ENCODE measurements at places on chromosomes 1 and 21. TPM values are rescaled to one million over a fixed set of nuclear protein-coding genes. Genes with fewer than 3 reads are reported as not detected.

GSTM2 gene
- total RNA-seq = 70.7 TPM

DNAI4 gene
- total RNA-seq = 9.1 TPM

CYP4Z1 gene
- total RNA-seq = not detected

MTARC1 gene
- total RNA-seq = not detected

TMPRSS3 gene
- total RNA-seq = 2.2 TPM

PEX10 gene
- 20.1 TPM for total RNA-seq

HES3 gene
- not detected for total RNA-seq

PRPF38B gene
- 146 TPM for total RNA-seq

C8B gene
- total RNA-seq = not detected

GSTM1 gene
- 0.38 TPM for total RNA-seq

Data from naive thymus-derived CD8-positive, alpha-beta T cell (primary cell).